ENCODE measurements at places on chromosomes 1 and 21.

DNA sequence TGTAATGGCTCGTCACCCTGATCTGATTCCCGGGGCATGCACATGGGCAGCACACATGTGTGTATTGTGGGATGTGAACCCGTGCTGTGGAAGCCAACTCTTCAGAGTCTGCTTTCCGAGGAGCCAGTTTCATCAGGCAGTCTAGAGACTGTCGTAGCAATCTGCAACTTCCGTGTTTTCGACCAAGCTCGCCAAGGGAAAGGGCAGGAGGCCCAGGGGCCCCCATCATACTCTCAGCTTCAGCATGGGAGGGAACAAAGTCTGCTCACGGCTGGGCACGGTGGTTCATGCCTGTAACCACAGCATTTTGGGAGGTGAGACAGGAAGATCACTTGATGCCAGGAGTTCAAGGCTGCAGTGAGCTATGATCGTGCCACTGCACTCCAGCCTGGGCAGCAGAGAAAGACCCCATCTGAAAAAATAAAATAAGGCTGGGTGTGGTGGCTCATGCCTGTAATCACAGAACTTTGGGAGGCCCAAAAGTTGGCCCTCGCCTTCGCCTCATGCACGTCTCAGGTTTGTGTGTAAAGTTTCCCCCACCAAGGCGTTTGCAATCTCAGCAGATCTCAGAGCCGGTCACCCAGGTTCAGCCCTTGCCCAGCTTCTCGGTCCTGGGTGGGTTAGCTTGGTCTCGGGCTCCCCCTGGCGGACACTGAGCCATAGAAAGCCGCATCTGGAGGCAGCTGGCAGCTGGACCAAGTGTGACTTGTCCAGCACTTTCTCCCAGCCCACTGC, 48.5 kb upstream of the SLC25A33 start:
- peak; percentile 77 for DNase-seq

- DNase-seq: no peak
These were observed 44.2 kb upstream of the MAB21L3 start for GRCh38 chr1:116066868-116067565.

DNA sequence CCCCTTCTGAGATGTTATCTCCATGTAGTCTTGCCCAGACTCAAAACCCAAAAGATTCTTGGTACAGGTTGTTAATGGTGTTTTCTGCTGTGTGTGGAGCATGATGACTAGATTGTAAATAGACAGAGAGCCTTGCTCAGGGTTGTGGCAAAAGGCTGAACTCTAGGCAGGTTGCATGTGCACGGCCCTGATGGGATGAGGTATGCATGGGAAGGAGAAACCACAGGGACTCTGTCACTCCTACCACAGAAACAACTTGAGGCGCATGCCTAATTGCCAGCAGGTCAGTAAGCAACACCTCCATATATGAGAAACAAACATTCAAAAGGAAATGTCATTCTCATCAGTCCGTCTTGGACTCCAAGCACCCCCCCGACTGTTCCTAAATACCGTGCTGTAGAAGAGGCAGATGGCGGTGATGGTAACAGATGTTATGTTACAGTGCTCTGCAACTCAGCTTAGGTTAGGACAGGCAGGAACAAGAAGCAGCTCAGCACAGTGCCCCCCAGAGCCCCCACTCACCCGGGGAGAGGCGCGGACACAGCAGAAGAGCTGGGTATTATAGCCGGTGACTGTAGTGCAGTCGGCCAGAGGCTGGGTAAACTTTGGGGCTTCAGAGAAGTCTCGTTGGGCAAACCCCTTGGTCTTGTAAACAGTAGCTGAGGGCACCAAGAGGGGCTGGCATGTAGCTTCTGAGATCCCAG, 10.9 kb downstream of the MYBPHL start:
- DNase-seq: no peak

- peak; percentile 67 for DNase-seq
These were observed 1.7 kb upstream of the ZBTB7B start for GRCh38 chr1:155000726-155001424.

GRCh38 chr1:214494706-214495105, 56.7 kb downstream of the PTPN14 start:
- DNase-seq: no peak

GRCh38 chr1:201019321-201019977, 4.1 kb downstream of the KIF21B start:
- peak; percentile 84 for DNase-seq

GRCh38 chr1:110240476-110241210, 30.5 kb downstream of the KCNC4 start:
- no peak for DNase-seq

- no peak for DNase-seq
These were observed 138.6 kb upstream of the EDN2 start for GRCh38 chr1:41622859-41623732.

DNA sequence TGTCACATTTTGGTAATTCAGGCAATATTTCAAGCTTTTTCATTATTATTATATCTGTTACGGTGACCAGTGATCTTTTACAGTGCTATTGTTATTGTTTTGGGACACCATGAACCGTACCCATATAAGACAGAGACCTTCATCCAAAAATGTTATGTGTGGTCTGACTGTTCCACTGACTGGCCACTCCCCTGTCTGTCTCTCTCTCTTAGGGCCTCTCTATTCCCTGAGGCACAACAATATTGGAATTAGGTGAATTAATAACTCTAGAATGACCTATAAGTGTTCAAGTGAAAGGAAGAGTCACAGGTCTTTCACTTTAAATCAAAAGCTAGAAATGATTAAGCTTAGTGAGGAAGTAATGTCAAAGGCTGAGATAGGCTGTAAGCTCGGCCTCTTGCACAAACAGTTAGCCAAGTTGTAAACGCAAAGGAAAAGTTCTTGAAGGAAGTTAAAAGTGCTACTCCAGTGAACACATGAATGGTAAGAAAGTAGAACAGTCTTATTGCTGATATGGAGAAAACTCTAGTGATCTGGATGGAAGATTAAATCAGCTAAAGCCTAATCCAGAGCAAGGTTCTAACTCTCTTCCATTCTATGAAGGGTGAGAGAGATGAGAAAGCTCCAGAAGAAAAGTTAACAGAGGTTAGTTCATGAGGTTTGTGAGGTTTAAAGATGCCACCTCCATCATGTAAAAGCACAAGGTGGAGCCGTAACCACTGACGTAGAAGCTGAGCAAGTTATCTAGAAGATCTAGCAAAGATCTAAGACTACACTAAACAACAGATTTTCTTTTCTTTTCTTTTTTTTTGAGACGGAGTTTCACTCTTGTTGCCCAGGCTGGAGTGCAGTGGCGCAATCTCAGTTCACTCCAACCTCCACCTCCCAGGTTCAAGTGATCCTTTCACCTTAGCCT, 19.7 kb upstream of the DIPK1A start:
- DNase-seq: peak; percentile 49

DNA sequence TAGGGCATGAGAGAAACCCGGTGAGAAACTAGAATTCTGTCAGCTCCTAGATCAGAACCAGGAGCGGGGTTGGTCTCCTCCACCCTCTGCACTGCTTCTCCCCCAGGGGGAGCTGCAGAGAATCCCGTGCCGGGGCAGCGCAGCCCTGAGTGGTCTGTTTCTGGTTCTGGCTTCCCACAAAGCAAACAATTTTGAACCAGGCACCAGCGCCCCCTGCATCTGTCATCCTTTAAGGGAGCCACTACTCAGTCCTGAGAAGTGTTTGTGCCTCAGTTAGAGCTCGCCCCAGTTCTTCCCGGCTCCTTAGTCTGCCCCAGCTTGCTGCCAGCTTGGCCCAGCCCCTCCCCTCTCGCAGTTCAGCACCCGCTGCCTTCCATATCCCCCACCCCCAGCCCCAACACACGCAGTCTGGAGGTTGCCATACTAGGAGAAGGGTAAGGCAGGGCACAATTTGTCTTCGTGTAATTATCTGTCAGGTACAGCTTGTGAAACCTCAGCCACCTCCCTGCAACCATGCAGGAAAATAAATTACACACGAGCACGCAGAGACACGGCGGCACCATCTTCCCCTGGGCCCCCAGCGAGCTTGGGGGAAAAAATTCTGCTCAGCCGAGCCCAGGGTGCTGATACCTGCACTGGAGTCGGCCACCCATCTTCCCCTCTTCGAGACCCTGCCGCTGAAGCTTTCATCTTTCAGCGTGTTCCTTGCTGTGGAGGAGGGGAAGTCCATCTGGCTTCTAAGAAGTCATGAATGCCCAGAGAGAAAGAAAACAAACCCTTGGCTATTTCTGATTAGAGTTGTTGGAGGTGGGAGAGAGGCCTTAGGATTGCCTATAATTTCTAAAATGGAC, 62.6 kb upstream of the CD1D start:
- peak; percentile 26 for DNase-seq

GRCh38 chr1:38586993-38587646, 272.5 kb downstream of the RRAGC start:
- peak; percentile 43 for DNase-seq

DNA sequence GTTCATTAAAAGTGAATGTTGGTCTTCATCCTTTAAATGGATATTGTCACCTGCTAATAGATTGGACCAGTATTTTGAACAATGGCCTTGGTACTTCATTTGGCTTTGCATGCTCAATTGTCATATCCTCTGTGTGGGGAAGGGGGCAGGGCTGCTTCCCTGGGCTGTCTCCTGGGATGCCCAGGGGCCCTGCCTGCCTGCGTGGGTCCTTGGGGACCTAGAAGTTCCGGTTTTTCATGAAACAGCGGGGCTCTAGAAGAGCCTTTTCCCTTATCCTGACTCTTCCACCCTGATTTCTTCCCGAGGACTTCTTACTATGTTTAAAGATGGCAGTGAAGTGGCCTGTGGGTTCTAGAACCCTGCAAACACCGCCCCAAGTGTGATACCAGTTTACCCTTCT, 97.5 kb downstream of the DISC1 start:
- no peak for DNase-seq

GRCh38 chr21:26707246-26707645, 134.2 kb upstream of the CYYR1 start:
- no peak for DNase-seq

GRCh38 chr1:236875975-236876374, 80.9 kb downstream of the MTR start:
- no peak for DNase-seq

- DNase-seq: no peak
These were observed 149.9 kb upstream of the IGSF21 start for GRCh38 chr1:17957588-17958267.

DNA sequence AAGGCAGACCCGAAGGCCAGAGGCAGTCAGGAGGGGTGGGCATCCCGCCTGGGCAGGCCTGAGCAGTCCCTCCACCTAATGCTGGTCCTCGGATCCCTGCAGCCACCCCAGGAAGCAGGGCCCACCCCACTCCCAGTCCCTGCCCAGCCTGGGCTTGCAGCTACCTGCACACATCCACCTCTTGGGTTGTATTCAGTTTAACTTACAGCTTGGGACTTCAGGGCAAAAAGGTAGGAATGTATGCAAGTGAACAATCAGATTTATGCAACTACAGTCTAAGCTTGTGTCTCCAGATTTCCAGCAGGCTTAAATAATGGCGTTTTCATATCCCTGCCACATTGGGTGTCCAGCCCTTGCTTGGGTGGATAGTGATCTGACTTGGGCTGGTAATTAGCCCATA, 17.4 kb downstream of the LDLRAP1 start:
- no peak for DNase-seq

DNA sequence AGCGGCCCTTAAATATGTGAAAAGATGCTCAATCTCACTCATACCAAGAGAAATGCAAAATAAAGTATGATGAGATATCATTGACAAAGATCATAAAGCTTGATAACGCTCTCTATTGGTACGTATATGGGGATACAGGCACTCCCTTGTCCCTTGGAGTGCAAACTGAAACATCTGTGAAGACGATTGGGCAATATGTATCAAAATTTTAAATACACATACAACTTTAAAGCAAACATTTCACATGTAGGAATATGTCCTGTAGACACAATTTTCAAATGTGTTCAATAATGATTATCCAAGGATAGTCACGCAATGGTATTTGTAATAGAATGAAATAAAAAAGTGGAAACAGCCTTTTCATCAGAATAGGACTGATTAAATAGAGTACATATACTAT, 2.0 kb upstream of the GJB3 start:
- DNase-seq: no peak

- no peak for DNase-seq
These were observed 86.5 kb upstream of the KCNJ15 start for GRCh38 chr21:38170283-38170682.

DNA sequence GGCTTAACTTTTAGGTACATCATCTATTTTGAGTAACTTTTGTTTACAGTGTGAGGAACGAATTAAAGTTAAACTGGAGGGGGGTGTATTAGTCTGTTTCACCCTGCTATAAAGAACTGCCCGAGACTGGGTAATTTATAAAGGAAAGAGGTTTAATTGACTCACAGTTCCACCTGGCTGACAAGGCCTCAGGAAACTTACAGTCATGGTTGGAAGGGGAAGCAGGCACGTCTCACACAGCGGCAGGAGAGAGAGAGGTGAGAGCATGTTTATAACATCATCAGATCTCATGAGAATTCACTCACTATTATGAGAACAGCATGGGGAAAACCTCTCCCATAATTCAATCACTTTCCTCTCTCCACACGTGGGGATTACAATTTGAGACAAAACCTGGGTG, 31.9 kb upstream of the TMEM52 start:
- DNase-seq: no peak

DNA sequence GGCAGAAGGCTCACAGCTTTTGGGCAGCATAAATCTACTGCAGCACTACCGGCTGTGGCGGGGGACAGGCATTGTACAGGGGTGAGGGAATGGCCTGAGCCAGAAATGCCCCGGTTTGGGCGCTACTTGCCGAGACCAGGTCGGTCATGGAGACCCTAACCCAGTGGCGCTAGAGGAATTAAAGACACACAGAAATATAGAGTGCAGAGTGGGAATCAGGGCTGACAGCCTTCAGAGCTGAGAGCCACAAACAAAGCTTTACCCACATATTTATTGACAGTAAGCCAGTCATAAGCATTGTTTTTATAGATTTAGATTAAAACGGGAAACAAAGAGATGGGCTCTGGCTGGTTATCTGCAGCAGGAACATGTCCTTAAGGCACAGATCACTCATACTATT, 101.8 kb downstream of the POU2F1 start:
- no peak for DNase-seq

GRCh38 chr1:94271373-94271772, 34.0 kb upstream of the ARHGAP29 start:
- no peak for DNase-seq

DNA sequence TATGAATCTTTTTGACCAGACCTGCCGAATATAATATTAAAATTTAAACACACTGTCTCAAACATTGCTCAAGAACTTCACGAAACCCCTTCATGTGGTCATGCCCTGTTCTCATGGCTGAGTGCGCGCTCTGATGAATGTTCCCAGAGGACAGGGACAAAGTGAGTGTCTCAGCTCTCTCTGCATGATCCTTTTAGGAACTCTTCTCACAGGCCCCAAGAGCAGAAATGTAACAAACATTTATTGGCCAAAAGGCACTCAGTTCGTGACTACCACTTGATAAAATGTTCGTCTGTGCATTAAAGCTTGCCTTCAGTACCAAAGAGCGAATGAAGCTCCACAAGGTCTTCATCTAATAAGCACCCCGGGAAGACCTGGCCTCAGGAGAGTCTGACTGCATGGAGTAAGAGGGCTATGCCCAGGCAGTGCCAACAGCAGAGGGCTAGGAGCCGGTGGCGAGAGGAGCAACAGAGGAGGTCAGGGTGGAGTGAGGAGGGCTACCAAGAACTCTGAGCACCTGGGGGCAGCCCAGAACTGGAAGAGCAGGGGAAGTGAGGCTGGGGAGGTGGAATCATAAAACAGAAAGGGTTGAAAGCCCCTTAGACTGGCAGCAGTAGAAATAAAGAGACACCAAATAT, 171.1 kb downstream of the RHOU start:
- DNase-seq: no peak
